ENCODE measurements at places on chromosomes 3 and 15.

DNA sequence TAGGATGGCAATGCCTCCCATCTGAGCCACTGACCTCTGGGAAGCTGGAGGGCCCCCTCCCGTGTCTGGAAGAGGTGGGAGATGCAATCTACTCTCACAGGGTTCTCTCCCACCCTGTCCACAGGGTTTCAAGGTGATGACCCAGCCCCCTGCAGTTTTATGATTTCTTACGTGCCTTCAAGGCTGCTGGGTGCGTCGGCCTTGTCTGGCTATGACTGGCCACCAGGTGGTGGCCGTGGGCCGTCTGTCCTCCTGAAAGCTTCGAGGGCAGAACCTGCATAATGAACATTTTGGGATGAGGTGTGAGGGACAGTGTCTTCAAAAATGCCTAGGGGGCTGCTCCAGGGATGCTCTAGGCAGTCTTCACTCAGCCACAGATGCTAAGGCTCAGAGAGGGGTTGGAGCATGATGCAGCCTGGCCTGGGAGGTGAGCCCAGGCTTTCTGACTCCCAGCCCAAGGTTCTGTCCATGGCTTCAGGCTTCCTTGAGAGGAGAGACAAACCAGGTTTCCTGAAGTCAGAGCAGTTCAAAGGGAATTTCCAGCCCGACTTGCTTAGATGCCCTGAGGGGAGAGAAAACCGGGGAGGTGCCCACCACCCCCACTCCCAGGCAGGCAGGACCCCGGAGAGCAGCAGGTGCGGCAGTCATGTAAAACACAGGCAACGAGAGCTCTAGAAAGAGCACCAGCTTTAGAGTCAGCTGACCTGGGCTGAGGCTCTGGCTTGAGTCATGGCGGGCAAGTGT is 18.7 kb downstream of the ISG20 start:
- no peak for DNase-seq

GRCh38 chr15:39613271-39613670 is 32.4 kb downstream of the THBS1 start:
- DNase-seq = no peak

GRCh38 chr3:152930516-152930915 is 95.6 kb downstream of the P2RY1 start:
- DNase-seq = no peak

- DNase-seq = no peak
These were observed 45.8 kb upstream of the FBXL22 start for GRCh38 chr15:63551400-63551799.

GRCh38 chr3:67654844-67655177 is 399 bp upstream of the SUCLG2 start:
- no peak for DNase-seq

All from retinal pigment epithelial cell (primary cell).